NCI-H2081 treated with DMSO at 0.1 percent for 48 hours (cell line): ENCODE measurements at places on chromosomes 6 and 20.

GRCh38 chr6:152121910-152122309 is 314.4 kb downstream of the ESR1 start:
- DNase-seq: no peak

DNA sequence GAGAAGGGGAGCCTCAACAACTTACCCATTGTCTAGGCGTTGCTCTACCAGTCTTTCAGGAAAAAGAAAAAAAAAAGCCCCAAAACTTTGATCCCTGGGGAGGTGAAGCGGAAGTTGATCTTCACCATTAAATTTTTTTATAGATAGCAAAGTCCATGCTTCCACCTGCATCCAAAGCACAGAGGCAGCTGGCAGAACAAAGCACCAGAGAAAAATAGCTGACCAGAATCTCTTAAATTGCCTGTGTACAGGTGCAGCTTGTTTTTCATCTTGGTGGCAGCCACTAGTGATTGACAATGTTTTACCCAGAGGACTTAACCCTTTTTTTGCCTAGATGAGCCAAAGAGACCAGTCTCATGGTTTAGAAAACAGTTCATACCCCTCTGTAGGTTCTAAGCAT is 86.0 kb downstream of the MYB start:
- peak; percentile 15 for DNase-seq

DNA sequence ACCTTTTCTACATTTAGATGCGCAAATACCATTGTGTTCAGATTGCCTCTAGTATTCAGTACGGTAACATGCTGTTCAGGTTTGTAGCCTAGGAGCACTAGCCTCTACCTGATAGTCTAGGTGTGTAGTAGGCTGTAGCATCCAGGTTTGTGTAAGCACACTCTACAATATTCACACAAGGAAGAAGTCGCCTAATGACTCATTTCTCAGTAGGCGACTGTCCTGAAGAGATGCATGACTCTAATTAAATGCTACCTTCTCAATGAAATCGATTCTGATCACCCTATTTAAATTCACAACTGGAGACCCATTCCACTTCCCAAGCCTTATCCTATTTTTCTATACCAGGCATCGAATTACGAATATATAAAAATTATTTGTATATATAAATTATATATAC is 1.3 kb downstream of the MCUR1 start:
- DNase-seq: no peak

DNA sequence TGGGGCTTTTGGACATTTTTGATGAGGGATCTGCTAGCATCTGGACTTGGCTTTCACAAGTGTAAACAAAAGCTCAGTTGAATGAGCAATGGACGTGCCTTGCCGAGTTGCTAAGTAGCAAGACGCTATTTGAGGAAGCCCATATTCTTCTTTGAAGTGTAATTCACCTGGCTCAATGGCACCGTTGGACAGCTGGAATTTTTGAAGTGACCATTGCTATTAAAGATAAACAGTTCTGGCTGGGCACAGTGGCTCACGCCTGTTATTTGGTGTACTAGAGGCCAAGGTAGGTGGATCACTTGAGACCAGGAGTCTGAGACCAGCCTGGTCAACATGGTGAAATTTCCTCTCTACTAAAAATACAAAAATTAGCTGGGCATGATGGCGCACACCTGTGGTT is 88.8 kb upstream of the SOX4 start:
- DNase-seq: no peak

GRCh38 chr6:40330301-40330721 is 256.9 kb downstream of the LRFN2 start:
- no peak for DNase-seq

- no peak for DNase-seq
Observed at GRCh38 chr6:286681-287488, 5.4 kb upstream of the DUSP22 start.

- no peak for DNase-seq
Observed at GRCh38 chr20:20266552-20266951, 101.4 kb upstream of the INSM1 start.

- DNase-seq: no peak
Observed at GRCh38 chr6:91166271-91167046, 579.6 kb upstream of the MAP3K7 start.

GRCh38 chr20:34445177-34446065 is 70.8 kb upstream of the DYNLRB1 start:
- DNase-seq: no peak

GRCh38 chr20:10288954-10289646 is 70.5 kb downstream of the SNAP25 start:
- no peak for DNase-seq

DNA sequence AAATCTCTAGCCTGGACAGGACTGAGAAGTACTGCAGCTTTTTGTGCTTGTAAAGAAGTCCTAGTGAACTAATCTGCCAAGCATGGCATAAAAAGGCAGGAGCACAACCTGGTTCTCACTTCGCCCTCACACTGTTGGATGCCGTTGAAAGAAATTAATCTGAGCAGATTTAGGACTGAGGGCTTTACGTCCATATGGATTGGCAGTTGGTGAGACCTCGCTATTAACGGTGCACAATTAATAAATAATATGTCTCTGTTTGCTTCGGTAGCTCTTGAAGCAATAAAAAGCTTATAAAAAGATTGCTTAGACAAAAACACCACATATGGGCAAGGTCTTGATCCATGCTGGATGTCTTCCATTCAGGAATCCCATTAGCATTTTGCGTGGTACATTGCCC is 185.6 kb upstream of the EPHA7 start:
- DNase-seq: no peak

- DNase-seq: no peak
Observed at GRCh38 chr6:166563805-166564204, 22.7 kb downstream of the RAMACL start.

DNA sequence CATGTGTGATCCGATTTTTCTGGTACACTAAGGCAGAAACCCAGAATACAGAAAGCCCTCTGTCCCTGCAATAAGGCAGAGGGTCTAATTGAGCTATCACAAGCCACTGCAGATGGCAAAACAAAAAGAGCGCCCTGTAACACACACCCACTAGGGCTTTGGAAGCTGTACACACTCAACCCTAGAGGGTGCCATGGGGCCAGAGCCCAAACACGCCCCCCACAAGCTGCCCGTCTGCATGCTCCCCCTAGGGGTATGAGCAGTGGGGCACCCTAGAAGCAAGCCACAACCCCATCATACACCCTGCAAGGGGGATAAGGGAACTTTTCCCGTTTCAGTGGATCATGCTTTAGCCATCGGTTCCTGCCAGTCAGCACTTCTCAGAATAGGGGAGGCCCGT is 62.2 kb upstream of the PDE10A start:
- DNase-seq: no peak

DNA sequence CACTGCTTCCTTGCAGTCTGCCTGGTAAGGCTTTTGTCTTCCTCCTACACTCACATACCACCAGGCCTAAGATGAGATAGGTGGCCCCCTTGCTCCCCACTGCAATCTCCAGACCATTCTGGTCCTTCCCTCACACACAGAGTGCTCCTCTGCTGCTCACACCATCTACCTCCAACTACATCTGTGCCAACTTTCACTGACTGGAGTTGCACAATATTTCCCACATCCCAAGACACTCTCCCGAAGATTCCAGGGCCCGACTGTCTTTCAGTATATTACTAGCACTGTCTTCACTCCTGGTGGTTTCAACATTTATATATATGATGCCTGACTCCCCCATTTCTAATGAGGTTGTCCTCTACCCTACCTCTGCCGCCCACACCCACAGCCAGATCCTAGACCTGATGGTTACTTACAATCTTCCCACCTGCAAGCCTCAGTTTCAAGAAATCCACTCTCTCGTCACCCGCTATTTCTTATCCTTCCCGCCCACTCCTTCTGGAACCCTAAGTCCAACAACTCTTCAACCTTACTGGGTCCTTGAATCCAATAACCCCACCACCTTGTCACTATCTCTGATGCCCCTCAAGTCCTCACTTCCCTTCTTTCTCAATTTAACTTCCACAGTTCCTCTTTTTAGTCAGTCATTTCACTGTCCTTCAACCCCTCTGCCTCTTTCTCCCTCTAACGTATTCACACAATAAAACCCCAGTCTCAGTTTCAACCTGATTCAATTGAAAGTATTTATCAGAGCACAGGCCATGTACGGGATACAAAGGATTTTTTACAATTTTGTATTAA is 21.6 kb downstream of the RALGAPA2 start:
- DNase-seq: no peak

DNA sequence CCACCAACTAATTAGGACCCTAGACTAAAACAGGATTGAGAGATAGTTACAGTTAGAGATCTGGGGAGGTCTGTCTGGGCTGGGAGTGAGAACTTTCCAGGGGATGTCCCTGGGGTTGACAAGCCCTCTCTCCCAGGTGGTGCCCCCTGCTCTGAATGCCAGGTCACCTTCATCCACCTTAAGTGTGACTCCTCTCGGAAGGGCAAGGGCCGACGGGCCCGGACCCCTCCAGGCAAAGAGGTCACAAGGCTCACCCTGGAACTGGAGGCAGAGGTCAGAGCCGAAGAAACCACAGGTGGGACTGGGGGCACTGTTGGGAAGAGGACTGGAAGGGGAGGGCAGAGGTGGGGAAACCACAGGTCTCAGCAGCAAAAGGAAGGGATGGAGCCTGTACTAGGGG is 17.0 kb upstream of the ZNF76 start:
- no peak for DNase-seq
